ENCODE measurements at places on chromosomes 16 and 17. TPM values are rescaled to one million over a fixed set of nuclear protein-coding genes. Genes with fewer than 3 reads are reported as not detected.

Gene FOXJ1
- 0.26 TPM for total RNA-seq

Gene CALB2
- 0.47 TPM for total RNA-seq

Gene VASN
- total RNA-seq: 13.6 TPM

Gene NPIPA7
- total RNA-seq: 0.87 TPM

Gene FASN
- 364 TPM for total RNA-seq

Gene KPNA2
- 288 TPM for total RNA-seq

Gene KRT9
- total RNA-seq: not detected

Gene GUCY2D
- total RNA-seq: 0.12 TPM

Gene ZNF385C
- total RNA-seq: 0.17 TPM

Gene FGF11
- 0.69 TPM for total RNA-seq

Gene DPEP2
- not detected for total RNA-seq

Gene WNT9B
- total RNA-seq: not detected

Measured in PC-3 (cell line).